AG10803 (cell line): ENCODE measurements at places on chromosomes 2 and 18.
A peak's percentile ranks its signal among the peaks of the same experiment; 100 is the strongest.

DNA sequence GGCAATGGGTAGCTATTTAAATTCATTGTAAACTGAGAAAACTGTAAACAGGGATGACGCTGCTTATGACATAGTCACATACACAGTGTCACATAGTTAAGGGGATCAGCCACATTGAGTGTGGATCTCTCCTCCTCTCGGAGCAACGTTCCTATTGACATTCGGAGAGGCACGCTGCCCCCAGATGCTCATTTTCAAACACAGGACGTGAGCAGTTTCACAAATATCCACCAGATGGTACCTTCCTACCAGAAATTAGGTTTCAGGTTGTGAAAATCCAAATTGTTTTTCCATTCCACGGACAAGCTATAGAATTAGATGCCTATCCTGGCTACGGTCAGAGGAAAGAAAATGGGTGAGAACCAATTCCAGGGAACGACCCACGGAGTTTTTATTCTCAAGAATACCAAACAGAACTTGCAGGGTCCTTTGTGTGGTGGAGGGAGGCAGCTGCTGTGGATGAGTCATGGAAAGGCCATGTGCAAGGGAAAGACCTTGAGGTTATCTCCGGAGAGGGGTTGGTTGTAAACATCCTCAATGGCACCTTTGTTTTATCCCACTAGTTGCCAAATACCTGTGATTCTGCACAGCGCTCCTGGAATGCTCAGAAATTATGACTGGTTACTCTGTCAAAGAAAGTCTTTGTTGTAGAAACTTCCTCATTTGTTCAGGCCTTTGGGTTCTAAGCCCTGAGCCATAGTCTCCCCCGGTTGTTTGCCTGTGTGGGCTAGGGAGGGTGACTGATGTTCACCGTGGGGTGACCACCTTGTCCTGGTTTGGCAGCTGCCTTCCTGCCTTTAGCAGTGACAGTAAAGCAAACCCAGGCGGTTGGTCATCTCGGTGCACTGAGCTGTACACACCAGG lies 88.0 kb downstream of the ACTR3 start:
- peak; percentile 55 for DNase-seq

GRCh38 chr2:177117755-177118154 lies 94.8 kb upstream of the HNRNPA3 start:
- DNase-seq: no peak

GRCh38 chr2:152097801-152098495 lies 896 bp downstream of the CACNB4 start:
- DNase-seq: no peak

- DNase-seq: no peak
Observed at GRCh38 chr2:130338793-130339345, 3.8 kb upstream of the IMP4 start.

DNA sequence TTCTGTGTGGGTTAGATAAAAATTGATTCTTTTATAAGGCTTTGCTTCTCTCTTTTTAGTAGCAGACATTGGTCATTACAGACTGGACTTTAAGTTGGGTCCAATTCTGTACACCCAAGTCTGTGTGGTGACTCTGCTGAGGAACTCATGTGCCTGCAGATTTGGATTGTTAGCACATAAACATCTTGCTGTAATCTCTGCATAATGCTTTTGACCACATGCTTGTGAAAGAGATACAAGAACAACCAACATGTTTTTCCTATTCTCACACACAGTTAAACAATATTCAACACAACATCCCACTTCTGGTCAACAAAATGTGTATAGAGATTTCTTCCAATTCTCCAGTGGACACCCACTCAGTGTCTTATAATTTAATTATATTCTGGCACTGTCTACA lies 270.1 kb downstream of the RDH14 start:
- peak; percentile 38 for DNase-seq

GRCh38 chr18:56532176-56532840 lies 106.1 kb downstream of the TXNL1 start:
- DNase-seq: peak; percentile 33

DNA sequence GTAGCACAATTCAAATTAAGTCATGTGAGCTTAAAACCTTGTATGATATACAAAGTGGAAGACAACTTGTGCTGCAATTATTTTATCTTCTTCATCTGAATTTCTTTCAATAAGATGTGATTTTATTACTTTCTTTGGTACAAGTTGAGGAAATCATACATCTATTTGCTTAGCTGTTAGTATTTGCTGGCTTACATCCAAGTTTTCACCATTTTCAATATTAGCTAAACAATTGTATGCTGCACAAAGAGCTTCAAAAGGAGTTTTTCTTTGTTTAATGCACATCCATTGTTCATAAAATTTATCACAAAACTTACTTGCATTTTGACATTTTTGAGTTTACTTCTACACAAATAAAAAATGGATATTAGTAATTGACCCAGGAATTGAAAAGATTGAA lies 40.9 kb downstream of the SCN9A start:
- no peak for DNase-seq

DNA sequence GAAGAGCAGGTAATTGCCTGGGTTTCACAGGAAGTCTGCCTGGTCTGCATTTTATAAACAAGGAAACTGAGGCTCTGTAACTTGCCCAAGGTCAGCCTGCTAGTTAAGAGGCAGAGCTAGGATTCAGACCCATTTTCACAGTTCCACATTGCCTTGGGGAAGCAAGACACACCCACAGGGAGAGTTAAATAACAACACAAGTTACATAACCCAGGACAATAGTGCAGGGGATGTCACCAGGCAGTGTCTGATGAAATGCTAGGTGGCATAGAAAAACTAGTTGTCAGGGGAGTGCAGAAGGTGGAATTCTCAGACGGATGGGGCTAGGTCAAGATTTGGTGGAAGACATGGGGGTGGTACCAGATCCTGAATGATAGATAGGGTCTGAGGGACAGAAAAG lies 69.7 kb downstream of the PRKCE start:
- DNase-seq: no peak
